Mammary epithelial cell (primary cell): ENCODE measurements at places on chromosomes 5 and 9. TPM values are rescaled to one million over a fixed set of nuclear protein-coding genes. Genes with fewer than 3 reads are reported as not detected.

Gene PCDHB9
- 0.12 TPM for polyA plus RNA-seq

- no peak for DNase-seq
Observed at GRCh38 chr5:114148253-114148652, 213.6 kb upstream of the KCNN2 start.

GRCh38 chr9:125544988-125545651 lies 161.9 kb downstream of the MAPKAP1 start:
- no peak for DNase-seq

Gene SLF1
- 3.4 TPM for polyA plus RNA-seq

- DNase-seq, result no peak
Observed at GRCh38 chr5:66621146-66621545, 25.0 kb downstream of the MAST4 start.

Gene PTPN3
- polyA plus RNA-seq, result 18.2 TPM

DNA sequence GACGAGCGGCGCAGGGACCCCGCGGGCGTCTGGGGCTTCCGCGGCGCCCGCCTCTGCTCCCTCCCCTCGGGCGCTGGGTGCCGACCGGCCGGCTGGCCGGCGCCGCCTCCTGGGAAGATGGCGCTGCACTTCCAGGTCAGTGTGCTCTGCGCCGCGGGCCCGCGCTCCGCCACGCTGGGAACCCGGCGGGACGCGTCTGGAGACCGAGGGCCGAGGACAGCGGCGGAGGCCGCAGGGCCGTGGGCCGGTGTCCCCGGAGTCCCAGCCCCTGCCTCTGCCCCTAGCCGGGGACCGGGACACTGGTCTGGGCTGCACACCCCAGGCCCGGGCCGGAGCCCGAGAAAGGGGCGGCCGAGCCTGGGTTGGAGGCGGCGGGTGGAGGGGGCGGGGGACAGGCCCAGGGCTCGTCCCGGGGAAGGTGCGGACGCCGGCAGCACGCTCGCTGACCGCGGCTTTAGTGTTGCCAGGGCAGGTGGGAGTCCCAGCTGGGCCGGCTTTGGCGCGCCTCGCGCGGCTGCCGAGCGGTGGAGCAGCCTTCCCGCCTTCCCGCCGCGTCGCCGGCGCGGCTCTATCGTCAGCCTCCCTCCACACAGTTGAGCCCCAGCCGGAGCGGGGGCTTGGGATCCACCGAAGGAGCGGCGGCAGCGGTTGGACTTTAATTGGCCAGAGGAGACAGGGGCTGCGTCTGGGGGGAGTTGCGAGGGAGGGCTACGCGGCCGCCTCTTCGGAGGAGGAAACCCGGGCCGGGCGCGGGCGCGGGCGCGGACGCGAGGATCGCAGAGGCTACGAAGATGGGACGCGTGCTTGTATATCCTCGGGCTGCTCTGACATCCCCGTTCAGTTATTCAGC lies at the start of gene RANBP17:
RANBP17 (plus strand) TSS at position 102 of the 850 bp plus-strand sequence.
- peak; percentile 58 for DNase-seq

Gene PCDHGA11
- 0.12 TPM for polyA plus RNA-seq

DNA sequence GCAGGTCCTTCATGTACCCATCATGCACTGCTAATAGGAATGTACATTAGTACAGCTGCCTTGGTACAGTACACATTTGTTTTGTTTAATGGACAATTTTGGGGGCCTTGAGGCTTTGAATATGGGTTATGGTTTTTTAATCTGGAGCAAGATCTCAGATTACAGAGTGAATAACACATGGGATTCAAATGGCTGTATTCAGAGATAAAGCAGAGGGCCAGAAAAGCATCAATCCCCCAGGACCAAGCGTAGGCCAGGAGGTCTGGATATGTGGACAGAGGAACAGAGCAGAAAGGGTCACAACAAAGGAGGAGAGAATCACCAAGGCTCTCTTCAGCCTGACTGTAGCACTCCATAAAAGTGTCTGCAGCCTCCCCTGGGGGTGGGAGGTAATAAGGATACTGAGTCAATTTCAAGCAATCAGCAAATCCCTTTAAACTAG lies 47.7 kb upstream of the STK32A start:
- no peak for DNase-seq

GRCh38 chr9:84781931-84782866 lies 112.7 kb downstream of the NTRK2 start:
- DNase-seq, result no peak

DNA sequence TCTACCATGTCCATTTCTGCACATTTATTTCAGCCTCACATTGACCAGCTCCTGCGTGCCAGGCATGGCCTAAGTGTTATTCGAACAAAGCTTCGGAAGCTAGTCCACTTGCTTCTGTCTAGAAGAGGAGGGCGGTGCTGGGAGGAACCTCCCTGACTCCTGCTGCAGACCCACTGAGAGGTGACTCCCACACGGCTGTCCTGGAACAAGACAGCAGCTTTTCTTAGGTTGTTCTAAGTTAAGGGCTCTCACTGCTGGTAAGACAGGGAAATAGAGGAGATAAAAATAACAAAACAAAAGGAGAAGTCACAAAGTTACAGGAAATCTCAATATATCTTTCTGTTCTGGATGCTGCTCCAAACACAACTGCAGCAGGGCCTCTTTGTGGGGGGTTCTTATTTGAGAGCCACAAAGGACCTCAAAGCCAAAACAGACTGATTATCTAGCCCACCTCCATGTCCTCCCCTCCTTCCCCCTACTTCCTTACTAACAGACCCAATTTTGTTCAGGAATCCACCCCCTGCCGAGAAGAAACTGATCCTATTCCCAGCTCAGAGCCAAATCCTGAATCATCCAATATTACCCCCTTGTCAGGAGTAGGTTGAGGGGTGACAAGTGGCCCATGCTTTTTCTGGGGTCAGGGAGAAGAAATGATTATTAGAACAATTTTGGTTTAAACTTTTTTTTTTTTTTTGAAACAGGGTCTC lies 28.4 kb upstream of the KCNIP1 start:
- no peak for DNase-seq

GRCh38 chr5:176616511-176616910 lies 6.6 kb upstream of the GPRIN1 start:
- DNase-seq, result no peak

DNA sequence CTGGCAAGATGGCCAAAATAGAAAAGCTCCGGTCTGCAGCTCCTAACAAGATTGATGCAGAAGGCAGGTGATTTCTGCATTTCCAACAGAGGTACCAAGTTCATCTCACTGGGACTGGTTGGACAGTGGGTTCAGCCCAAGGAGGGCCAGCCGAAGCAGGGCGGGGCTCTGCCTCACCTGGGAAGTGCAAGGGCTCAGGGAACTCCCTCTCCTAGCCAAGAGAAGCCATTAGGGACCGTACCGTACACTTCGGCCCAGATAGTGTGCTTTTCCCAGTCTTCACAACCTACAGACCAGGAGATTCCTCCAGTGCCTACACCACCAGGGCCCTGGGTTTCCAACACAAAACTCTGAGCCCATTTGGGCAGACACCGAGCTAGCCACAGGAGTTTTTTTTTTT lies 277.8 kb downstream of the SLCO4C1 start:
- DNase-seq, result no peak

Gene FYB1
- polyA plus RNA-seq, result 1.2 TPM

DNA sequence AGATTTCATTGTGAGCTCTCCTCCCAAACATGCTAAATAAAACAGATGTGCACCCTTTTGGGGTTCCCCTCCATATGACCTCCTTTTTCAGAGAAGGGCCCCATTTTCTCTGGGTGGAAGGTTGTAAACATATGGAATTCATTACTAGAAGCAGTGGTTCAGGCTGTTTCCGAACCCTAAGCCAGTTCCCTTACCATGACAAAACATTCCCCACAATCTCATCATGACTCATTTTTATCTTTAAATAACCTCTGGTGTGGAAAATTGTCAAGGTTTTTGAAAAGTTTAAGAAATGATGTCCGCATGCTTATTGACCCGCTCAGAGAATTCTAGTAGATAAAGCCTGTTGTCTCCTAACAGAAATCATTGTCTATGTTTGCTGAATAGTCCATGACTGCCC lies 127.3 kb upstream of the PIK3R1 start:
- no peak for DNase-seq

DNA sequence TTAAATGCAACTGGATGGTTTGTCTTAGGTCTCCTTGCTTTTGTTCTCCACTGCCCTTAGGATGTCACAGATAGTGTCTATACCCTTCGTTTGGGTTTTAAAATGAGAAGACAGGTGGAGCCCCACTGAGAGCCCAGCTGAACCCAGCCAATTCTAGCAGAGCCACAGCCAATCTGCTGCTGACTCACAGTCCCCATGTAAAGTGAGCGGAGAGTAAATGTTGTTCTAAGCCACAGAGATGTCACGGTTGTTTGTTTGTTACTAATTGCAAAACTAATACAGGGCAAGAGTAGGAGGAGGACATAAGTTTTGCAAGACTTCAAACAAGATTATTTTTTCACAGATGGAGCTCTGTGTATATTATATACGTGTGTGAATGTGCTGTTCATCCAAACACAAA lies 50.5 kb upstream of the AGXT2 start:
- DNase-seq, result no peak

DNA sequence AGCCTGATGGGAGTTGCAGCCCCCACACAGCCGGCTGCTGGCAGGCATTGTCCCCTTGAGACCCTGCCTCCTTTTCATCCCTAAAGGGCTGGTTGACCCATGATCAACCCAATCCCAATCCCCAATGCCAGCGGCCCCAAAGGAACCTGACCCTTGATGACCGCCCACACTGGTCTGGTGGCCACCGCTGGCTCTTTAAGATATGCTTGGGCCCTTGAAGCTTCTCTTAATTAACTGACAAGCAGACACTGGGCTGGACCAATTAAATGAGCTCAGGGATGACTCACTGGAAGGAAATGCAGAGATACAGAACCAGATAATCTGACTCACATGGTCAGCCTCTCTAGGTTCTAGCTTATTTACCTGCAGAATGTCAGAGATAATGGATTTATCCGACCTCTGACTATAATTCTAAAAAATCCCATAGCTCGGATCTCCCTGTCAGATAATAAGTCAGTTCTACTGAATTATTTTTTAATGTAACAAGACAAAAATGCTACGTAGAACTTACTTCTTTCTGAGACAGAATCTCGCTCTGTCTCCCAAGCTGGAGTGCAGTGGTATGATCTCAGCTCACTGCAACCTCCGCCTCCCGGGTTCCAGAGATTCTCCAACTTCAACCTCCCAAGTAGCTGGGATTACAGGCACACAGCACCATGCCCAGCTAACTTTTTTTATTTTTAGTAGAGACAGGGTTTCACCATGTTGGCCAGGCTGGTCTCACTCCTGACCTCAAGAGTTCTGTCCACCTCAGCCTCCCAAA lies 11.1 kb upstream of the MLANA start:
- DNase-seq, result peak; percentile 89

Gene CER1
- not detected for polyA plus RNA-seq

Gene PCDHB5
- polyA plus RNA-seq, result 0.02 TPM

Gene ZNF883
- polyA plus RNA-seq, result 1.8 TPM

Gene LCN10
- not detected for polyA plus RNA-seq

Gene FBN2
- 29.2 TPM for polyA plus RNA-seq

Gene NUP155
- polyA plus RNA-seq, result 16.3 TPM

DNA sequence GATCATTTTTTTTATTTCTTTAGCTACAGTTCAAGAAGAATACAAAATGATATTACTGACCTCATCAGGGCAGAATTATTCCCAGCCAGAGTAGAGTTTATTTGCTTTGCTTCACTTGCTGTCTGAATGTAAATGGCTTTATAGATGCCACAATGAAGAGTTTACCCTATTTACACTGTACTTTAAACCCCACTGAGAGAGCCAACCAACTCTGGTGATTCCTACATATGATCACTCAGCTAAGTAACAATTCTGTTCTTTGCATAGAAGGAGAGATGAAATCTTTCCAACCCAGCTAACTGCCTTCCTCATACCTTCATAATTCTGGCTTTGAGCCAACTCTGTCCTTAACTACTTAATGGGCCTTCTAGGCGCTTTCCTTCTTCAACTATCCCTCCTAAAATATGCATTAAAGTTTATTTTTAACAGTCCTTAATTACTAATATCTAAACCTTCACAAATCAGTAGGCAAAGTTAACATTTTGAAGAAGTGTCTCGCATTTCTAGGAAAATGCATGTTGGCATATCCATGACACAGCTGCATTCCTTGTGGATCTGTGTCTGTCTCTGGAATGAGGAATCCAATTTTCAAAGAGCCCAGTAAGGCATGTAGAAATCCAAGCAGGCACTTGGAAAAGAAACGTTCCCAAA lies 284.8 kb upstream of the GRAMD2B start:
- DNase-seq, result peak; percentile 10

DNA sequence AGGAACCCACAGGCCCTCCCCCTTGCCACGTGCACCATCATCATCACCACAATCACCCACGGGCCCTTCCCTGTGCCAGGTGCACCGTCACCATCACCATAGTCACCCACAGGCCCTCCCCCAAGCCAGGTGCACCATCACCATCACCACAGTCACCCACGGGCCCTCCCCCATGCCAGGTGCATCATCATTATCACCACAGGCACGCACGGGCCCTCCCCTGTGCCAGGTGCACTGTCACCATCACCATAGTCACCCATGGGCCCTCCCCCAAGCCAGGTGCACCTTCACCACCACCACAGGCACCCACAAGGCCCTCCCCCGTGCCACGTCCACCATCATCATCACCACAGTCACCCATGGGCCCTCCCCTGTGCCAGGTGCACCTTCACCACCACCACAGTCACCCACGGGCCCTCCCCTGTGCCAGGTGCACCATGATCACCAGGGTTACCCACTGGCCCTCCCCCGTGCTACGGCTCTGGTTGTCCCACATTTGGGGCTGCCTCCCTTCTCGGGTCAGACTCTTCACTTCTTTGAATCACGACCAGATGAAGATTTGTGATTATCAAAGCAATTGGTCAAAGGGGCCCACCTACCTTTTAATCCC lies 69.1 kb upstream of the OLFM1 start:
- no peak for DNase-seq

DNA sequence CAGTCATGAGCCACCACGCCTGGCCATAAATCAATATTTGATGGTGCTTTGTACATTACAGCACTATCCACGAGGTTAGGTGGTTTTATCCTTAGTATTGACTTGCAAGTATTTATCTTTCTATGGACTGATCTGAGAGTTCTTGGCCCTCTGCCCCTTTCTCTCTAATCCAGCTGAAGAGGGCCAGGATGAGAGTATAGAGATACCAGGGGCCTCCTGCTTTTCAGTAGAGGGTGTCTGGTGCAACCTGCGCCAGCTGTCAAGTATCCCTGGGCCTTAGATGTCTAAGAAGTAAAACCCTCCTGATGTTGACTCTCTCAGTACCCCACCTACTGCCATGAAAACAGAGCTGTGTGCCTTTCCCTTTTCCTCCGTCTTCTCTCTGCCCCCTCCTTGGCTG lies 153.4 kb downstream of the SLIT3 start:
- no peak for DNase-seq

Gene ZNF782
- polyA plus RNA-seq, result 0.93 TPM

DNA sequence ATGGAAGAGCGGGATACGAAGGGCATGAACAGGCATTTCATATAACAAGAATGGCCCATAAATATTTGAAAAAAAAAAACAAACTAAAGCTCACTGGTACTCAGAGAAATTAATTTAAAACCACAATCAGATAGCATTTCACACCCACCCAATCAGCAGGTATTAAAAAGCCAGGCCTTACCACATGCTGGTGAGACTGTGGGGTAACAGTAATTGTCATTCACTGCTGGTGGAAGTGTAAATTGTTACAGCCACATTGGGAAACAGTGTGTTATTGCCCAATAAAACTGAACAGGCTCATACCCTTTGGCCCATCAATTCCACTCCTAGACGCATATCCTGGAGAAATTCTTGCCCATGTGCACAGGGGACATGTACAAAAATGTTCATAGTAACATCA lies 66.0 kb downstream of the PLAC8L1 start:
- DNase-seq, result no peak

Gene MAMDC4
- polyA plus RNA-seq, result 2.4 TPM

Gene IL3
- not detected for polyA plus RNA-seq

- DNase-seq, result no peak
Observed at GRCh38 chr5:95850391-95850894, 27.9 kb upstream of the GLRX start.

- DNase-seq, result no peak
Observed at GRCh38 chr9:1718836-1719235, 296.3 kb upstream of the SMARCA2 start.
